OCI-M1 (cell line): ENCODE measurements at places on chromosomes 3 and 15.

DNA sequence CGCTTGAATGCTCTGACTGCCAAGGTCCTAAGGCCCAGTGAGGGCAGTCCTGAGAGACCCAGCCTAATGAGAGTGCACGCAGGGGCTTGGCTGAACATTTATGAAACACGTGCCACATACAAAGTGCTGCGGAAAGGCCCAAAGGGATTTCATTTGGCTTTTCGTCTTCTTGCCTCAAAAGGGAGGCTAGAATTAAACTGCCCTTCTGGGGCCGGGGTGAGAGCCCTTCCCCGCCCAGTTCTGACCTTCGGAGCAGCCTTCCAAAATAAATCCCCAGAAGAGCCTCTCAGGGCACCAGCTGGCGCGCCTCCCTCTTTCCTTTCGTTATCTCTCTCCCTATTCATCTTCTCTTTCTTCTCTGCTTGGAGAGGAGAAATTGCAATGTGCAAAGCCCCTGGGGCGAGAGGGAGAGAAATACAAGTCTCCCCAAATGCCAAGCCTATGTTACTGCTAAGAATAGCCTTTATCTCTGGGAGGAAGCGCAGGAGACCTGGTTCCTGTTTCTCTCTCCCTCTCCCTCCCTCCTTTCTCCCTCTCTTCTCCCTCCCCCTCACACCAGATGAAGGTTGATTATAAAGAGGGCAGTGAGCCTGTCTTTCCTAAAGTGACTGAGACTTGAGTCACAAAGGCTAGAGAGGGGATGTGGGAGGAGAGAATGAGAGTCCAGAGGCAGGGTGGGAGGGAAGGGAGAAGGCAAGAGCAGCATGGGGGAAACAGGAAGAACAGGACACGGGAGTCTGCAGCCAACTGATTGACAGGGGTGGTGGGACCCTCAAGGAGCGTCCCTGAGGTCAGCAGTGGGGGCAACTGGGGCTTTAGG is 36.7 kb upstream of the NDUFB4 start:
- peak; percentile 88 for DNase-seq

DNA sequence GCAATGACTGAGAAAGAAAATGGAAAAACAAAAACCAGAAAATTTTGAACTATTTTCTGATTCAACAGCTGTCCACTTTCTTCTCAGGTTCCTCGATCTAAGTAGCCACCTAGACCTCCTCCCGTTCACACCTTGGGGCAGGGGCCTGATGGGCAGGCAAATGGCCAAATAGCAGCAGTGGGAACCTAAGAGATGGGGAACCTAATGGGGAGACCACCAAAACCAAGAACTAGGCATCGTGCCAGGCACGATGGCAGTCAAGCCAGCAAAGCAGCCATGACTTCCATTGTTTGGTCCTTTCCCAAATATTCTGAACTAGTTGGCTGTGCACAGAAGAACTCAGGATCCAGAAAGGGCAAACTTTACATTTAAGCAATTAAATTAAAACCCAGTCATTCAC is 57.1 kb downstream of the CAPN7 start:
- no peak for DNase-seq

GRCh38 chr3:56862352-56863062 is 60.8 kb upstream of the ARHGEF3 start:
- no peak for DNase-seq

GRCh38 chr3:160134454-160134853 is 90.8 kb upstream of the C3orf80 start:
- no peak for DNase-seq

DNA sequence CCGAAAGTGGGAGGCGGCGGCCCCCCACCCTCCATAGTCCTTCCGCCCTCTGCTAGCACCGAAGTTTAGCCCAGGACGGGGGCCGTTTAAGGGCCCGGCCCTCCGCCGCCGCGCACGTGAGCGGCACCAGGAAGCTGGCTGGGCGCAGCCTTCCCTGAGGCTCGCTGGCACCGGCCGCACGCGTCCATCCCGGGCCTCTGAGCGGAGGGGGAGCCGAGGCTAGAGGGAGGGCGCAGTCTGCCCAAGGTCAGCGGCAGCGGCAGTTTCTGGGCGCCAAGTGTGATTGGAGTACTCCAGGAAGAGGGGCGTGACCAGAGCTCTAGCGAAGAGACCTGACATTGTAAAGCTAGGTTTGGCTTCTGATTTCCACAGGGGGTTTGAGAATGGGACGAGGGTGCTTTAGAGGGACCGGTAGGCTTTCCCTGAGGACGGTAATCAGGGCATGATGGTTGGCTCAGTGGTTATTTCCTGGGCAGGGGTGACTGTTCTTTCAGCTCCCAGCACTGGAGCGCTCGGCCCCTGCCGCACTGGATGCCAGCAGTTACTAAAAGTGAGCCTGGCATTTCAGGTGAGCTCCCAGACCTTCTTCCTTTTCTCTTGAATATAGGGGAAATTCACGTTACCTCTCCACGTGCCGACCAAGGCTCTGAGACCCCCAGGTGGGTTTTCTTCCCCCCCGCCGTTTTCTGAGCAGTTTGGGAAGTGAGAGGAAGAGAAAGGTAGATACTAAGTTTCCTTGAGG is 853 bp downstream of the TEX264 start:
- peak; percentile 59 for DNase-seq

DNA sequence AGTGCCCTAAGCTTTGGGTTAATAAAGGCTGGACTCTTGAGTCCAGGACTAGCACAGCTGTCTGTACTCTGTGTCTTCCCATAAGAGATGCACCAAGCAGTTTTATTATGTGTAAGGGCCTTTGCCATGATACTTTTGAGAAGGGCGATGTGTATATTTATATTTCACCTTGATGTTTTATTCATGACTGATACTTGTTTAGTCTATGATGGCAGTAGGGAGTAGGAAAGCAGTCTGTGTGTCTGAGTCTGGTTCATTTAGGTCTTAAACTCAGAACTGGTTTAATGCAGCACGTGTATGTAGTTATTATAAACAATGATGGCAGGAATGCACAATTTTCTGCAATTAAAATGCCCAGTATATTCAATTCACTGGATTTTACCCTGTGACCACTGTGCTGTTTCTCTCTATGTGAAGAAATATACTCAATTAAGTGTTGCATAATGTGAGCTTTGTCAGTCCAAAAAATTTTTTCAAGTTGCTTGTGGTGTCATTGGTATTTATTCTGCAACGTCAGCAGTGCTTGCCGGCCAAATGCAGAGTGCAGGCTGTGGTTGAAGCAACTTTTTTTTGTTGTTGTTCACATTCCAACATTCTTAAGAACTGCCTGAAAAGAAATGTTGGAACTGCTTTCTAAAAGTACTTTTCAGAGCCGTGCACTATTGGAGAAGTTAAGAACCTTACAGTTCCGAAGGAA is 423.7 kb upstream of the SEMA6D start:
- no peak for DNase-seq

- no peak for DNase-seq
These were observed 767 bp downstream of the WDR48 start for GRCh38 chr3:39052583-39052982.
